ENCODE measurements at places on chromosomes 7 and 10.

DNA sequence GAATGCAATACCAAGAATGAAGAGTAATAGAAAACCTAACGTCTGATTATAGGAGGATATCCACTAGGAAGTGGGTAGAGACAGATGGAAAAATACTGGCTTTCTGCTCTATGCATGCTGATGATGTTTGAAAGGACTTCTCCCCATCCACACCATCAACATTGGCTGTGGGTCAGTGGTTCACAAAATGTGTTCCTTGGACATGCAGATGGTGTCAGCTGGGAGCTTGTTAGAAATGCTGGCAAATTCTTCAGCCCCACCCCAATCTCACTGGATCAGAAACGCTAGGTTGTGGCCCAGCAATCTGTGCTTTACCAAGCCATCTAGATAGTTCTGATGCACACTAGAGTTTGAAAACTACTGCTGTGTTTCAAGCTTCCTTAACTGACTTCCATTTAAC is 164.1 kb downstream of the PPP1R17 start:
- DNase-seq, result no peak

DNA sequence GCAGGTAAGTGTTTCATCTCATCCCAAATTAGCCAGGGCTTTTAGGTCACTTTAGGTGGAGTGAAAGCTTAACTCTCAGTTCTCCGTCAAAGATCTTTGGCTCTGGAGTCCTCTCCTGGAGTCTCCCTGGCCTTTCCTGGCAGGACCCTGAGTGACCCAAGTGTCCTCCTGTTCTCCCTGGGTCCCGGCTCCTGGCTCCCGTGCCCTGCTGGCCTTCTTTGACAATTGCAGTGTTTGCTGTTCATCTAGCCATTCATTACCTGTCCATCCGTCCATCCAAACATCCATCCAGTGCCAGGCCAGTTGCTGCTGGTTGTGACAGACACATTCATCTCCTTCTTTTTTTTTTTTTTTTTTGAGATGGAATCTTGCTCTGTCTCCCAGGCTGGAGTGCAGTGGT is 6.2 kb upstream of the TPST1 start:
- no peak for DNase-seq

DNA sequence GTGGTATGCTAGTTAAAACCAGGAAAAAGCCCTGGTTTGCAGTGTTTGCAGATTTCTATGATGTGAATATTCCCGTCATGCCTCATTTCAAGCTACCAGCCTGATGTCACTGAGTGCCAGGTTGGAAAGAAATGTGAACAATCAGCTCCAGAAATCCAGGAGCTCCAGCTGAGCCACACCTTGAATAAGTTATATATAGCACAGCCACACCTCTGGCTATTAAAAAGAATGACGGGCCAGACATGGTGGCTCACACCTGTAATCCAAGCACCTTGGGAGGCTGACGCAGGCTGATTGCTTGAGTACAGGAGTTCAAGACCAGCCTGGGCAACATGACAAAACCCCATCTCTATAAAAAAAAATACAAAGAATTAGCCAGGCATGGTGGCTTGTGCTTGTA is 18.7 kb upstream of the SLF2 start:
- DNase-seq, result no peak

GRCh38 chr7:4684846-4685245 is 2.8 kb downstream of the FOXK1 start:
- no peak for DNase-seq

DNA sequence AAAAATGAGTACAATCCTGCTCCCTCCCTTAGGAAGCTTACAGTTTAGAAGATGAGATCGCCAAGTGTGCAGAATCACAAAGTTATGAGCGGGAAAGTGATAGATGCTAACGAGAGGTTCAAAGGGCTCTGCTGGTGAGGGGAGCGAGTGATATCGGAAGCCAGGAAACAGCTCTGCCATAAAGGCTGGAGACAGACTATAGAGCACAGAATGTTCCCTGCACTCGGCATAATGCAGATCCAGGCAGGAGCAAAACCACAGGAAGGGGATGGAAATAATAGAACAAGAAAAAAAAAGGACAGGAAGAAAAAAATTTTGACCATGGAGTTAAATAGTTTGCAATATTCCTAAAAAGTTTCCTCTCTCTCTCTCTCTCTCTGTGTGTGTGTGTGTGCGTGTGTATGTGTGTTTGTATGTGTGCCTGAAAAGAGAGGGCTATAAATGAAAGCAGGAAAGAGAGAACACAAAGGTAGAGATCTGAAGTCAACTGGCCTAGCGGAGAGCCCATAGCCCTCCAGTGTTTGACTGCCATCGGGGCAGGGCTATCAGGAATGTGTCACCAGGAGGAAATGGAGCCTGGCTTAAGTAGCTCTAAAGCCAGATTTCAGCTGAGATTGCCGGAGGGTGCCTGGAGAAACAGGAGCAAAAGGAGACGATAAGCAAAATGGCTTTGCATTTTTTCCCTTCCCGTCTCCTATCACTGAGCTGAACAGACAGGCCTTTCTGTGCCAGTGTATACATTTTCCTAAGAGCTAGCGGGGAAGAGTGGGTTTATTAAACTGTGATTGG is 175.8 kb upstream of the LYZL1 start:
- no peak for DNase-seq

GRCh38 chr10:74728225-74728624 is 98.2 kb upstream of the KAT6B start:
- DNase-seq, result no peak

- DNase-seq, result no peak
Observed at GRCh38 chr7:39624935-39625694, 1.7 kb downstream of the RALA start.

GRCh38 chr10:49518982-49519578 is 19.8 kb downstream of the ERCC6 start:
- peak; percentile 34 for DNase-seq

DNA sequence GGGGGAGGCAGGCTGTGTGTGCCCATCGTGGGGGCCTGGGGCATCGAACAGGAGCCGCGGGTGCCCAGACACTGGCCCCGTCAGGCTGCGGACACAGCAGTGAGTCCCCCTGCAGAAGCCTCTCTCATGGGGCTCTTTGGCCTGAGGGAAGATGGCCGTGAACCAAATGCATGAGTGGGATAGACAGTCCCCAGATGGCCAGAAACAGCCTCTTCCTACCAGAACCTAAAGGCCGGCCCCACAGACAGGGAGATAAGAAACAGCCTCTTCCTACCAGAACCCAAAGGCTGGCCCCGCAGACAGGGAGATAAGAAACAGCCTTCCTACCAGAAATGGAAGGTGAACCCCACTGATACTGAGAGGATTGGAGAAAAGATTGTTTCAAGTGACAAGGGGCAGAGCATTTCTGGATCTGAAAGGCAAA is 16.6 kb downstream of the IDI2 start:
- no peak for DNase-seq
